ENCODE measurements at places on chromosomes 7 and 10.

- DNase-seq, result no peak
Observed at GRCh38 chr10:94018107-94018506, 24.4 kb downstream of the PLCE1 start.

- no peak for DNase-seq
Observed at GRCh38 chr7:103292122-103292521, 5.1 kb upstream of the PMPCB start.

DNA sequence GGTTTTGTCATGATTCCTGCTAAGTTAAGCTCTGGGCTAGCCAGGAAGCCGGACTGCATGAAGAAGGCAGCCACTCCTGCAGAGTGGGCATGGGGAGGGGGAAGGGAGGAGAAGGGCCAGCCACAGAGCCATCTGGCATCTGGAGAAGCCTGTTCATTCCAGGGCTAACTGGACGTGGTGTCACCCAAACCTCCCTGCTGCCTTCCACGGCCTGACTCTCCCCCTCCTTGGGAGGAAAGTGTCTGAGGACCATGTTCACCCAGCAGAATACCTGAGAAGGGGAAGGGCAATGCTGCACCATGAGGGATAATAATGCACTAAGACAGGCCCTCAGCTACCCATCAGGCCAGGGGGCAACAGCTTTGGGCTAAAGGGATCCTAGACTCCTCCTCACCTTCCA lies 15.4 kb downstream of the AQP1 start:
- no peak for DNase-seq

DNA sequence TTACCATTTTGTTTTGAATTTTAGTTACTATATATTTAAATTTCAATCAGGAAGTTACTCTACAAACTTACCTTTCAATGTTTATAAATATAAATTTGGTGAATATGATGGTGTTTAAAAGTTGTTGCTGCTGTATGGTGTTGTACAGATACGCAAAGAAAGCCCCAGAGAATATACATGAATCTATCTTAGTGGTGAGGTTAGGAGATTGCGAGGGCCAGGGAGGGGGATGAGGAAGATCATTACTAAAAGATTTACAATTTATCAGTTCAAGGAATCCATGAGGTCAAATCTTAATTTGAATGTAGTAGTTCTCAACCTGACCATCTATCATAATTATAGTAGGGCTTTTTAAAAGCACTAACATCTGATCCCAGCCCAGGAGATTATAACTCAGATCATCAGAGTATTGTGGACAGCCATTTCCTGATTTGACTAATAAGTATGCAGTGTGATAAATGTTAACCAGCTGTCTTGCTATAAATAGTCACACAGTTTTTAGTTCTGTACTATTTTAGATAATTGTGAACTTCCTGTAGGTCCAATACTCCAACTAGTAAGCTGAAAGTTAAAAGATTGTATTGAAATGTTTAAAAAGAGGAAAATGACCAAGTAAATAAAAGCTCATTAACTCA lies 23.6 kb downstream of the FAM3C start:
- no peak for DNase-seq

DNA sequence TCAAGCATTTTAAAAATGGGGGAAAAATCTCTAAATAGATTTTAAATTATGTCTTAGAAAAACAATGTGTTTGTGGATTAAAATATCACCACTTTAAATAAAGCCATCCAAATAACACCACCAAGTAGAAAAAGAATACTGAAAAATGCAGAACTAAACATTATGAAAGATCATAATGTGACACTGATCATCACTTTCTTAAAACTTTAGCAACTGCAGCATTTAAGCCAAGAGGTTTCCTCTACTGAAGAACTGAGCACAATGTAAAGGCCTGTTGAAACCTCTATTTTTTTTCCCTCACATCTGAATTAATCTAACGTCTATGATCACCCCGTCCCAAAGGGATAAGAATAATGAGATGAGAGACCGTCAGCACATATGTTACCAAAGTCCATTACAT lies 18.6 kb downstream of the MINDY3 start:
- no peak for DNase-seq

DNA sequence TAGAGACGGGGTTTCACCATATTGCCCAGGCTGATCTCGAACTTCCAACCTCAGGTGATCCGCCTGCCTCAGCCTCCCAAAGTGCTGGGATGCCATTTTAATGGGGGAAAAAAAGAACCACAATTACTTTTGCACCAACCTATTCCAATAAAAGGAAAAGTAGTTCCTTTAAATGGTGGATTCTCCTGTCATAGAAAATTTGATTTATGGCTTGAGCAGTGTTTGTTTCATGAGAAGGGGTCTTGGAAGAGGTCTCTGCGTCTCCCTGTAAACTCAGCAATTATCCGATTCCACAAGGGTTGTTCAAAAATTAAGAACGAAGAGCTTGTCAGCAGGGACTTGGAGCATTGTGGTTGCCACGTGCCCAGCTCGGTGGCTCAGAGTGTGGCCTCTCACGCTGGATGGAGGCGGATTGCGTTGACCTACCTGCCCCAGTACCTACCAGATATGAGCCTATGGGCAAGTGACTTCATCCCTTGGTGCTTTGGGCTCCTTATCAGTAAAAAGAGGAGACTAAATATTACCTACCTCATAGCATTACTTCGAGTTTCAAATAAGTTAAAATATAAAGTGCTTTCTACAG lies 2.8 kb upstream of the TRIP6 start:
- DNase-seq, result no peak

DNA sequence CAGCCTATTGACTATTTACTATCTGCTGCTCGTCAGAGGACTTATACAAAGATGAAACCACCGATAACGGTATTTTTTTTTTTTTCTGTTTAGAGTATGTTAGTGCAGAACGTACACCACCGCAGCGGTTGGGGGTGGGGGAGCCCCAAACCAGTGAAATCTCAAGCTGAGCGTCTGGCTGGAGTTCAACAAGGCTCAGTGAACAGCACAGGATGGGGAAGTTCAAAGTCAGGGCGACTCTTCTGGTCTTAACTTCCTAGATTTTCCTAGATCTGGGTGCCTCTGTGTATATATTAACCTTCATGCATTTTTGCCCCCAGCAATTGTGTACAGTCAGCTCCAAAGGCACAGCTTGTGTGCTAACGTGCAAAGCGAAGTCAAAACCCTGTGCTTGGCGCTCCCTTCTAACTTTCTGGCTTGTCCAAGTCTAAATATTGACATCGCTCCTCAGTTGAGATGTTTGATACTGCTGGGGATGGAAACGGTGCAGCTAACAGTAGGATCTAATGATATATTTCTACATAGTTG lies 1.1 kb downstream of the RHOBTB1 start:
- no peak for DNase-seq

- DNase-seq, result no peak
Observed at GRCh38 chr7:142112086-142112485, 568 bp downstream of the MGAM2 start.

DNA sequence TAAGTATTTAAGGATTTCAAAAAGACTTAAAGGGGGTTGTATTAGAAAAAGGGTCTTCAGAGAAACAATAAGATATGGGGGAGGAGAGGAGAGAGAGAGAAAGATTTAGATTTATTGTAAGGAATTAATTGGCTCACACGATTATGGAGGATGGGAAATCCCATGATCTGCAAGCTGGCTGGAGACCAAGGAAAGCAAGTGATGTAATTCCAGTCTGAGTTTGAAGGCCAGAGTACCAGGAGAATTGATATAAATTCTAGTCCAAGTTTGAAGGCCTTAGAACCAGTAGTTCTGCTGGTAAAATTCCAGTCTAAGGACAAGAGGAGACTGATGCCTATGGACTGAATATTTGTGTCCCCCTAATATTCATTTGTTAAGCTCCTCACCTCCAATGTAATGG lies 20.6 kb upstream of the SLC13A1 start:
- DNase-seq, result no peak

All from NCI-H1694 treated with DMSO at 0.1 percent for 48 hours (cell line).